HEK293T (cell line): ENCODE measurements at places on chromosomes 12 and 14.

GRCh38 chr14:98290596-98290995, 981.4 kb downstream of the BCL11B start:
- no peak for DNase-seq

DNA sequence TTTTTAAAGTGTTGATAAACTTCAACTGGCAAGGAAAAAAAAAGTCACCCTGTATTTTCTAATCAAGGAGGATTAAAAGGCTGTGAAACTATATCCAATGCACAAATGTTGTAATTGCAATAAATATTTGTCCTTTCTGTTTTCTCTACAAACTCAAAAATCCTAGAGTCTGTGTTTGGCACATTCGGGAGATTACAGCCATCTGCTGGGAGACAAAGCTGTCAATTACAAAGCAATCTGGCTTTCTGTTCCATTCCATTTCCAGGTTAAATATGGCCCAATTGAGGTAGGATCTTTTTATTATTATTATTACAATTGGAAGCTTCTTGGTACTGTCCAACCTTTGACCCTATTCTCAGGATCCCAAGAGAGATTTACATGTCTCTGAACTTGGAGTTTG, 295.9 kb downstream of the DIO2 start:
- DNase-seq = no peak

DNA sequence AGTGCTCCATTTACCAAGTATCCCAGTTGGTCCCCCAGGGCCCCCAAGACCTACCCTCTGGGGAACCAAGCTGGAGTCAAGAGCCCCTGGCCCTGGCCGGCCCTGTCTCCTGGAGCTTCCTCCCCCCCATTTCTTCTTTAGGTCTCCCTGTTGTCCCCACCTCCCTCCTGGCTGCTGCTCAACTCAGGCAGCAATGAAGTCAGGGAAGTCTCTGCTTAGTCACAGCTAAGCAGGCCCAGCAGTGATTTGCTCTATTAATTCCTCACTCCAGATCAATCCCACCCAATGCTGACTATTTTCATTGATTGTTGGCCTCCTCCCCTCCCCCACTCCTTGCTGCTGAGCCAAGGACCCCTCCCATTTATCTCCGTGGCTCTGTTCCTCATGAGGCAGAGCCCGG, 28.3 kb downstream of the VSX2 start:
- DNase-seq = no peak

DNA sequence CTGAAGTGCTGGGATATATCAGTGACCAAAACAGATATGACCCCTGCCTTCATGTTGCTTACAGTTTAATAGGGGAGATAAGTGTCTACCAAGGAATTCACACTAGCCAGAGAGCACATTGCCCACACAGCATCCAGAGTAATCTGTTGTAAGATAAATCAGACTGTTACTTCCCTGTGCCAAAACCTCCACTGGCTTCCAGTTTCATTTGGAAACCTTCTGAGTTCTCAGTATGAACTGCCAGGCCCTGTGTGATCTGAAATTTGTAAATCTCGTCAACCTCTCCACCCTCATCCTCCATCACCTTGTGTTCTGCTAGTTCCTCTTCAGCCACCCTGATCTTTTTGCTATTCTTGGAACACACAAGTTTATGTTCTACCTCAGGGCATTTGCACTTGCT, 154.7 kb downstream of the ETV6 start:
- no peak for DNase-seq

DNA sequence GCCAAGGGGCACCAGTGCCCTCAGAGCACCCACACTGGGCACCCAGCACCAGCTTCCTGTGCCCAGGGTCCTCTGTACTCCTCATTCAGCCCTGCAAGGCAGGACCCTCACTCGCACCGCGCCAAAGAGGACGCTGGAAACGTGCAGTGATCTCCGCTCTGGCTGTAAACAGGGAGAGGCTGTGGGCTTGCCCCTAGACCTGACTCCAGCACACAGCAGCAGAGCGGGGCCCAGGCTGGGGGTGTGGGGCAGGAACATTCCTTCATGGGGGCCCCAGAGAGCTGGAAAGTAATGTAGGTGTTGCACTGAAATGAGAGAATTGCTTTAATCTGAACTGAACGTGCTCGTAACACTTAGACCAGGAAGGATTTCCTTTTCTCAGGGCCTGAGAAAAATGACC, 5.0 kb upstream of the BRF1 start:
- DNase-seq = no peak
